Mesenchymal stem cell (in vitro differentiated cells and primary cell): ENCODE measurements at places on chromosomes 4 and X.

DNA sequence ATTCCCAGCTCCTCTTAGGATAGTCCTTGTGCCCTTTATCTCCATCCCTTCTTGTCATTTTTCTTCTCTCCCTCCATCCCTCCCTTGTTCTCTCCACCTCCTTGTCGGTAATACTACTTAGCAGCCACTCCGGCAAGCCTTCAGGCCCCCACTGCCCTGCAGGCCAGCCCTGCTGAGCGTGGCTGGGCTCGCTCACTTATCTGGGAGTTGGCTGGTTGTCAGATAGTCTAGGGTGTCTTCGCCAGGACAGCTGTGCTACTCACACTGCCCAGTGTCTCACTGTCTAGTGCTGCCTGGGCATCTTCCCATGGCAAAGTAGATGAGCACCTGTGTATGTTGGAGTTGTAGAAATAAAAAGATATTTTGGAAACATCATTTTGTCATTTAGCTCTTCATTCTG, 75.0 kb downstream of the STK32B start:
- no peak for DNase-seq

DNA sequence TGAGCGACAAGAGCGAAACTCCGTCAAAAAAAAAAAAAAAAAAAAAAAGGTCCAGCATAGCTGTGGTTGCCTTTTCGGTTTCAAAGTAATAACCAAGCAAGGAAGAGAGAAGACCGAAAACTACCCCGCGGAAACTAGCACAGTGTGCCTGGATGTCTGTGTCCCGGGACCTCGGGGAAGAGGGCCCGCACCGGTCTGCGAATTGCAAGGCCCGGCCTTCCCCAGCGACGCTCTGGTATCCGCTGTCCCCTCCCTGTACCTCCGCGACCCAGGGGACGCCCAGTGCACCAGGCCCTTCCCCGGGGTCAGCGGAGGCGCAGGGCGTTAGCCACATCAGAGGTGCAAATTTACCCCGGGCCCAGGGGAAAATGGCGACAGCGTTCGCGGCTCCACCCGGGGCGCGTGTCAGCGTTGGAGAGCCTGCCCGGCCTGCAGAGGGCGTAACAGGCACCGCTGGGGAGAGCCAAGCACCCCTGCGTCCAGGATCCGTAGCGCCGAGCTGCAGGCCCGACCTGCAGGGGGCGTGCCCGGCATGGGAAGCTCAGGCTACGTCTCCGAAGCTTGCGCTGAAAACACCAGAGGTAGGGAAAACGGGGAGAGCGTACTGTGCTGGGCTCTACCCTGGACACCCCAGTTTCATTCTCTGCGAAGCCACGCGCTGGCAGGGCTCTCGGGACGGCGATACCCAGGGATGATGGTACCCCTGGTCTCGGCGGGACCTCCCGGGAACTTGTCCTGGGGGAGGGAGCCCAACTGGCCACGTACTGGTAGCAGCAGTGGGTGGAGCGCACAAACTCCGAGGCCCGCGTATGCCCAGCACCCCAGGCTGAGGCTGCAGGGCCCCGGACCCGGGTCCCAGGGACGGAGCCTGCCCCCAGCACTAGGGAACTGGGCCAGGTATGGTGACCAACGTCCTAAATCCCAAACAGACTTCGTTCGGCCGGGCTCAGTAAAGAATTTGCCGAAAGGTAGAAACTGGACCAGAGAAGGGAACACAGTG, 16.2 kb downstream of the NKX6-1 start:
- DNase-seq = no peak

DNA sequence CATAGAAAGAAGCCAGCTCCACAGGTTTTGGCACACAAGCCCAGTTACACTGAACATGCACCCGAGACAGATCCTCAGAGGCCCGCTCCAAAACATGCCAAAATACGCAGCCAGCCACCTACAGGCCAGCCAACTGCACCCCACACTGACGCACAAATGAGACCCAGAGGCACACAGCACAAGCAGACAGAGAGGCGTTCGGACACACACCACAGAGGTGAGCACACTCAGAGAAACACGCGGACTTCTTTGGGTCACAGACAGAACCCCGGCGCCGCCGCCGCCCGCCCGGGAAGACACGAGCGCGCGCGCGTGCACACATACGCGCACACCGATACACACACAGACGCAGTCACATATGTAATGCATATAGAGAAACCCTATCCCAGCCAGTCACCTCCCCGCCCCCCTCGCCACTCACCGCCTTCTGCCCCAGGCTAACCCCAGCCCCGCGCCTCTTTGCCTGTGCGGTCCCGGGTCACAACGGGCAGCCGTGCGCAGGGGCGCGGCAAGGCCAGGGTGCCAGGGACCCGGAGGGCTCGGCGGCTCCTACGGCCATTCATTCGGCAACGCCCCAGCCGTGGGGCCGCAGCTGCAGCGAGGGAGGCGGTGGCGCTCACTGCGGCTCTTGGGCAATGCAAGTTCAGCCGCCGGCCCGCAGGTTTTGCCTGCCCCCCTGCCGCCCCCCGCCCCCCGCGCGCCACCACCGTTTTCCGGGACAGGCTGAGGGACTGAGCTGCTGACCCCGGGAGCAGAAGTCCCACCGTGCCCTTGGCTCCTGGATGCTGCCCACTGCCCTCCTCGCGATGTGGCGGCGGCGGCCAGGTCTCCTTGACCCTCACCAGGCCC, 553 bp downstream of the SEPTIN6 start:
- peak; percentile 54 for DNase-seq

DNA sequence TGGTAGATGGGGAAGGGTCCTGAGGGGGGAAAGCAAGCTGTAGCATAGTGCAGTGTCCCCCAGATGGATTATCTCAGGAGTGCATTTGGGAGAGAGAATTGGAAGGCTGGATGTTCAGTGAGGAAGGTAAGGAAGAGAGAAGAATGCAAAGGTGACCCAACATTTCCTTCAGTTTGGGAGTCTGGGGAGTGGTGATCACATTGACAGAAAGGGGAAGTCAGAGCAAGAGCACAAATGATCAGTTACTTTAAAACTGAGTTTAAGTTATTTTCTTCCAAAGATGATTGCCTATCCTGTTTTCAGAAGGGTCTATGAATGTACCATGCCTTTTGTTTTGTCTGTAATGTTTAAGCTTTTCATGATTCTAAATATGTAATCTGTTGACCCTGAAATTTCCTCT, 47.6 kb downstream of the ARHGAP10 start:
- no peak for DNase-seq

GRCh38 chr4:84808332-84808731, 158.2 kb downstream of the WDFY3 start:
- no peak for DNase-seq

DNA sequence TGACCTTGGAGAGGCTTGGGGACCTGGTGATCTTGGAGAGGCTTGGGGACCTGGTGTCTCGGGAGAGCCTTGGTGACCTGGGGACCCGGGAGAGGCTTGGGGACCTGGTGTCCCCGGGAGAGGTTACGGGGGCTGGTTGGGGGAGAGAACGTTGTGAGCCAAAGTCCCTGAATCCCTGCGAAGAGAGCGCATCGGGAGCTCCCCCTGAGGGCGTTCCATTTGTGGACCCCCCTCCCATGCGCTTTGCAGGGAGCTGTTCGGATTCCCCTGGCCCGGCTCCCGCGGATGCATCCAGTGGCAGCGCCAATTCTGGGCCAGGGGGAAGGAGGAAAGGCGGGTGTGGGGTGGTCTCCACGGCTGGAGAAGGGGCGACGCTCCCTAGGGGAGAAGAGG, 13.3 kb downstream of the SHOX start:
- no peak for DNase-seq

DNA sequence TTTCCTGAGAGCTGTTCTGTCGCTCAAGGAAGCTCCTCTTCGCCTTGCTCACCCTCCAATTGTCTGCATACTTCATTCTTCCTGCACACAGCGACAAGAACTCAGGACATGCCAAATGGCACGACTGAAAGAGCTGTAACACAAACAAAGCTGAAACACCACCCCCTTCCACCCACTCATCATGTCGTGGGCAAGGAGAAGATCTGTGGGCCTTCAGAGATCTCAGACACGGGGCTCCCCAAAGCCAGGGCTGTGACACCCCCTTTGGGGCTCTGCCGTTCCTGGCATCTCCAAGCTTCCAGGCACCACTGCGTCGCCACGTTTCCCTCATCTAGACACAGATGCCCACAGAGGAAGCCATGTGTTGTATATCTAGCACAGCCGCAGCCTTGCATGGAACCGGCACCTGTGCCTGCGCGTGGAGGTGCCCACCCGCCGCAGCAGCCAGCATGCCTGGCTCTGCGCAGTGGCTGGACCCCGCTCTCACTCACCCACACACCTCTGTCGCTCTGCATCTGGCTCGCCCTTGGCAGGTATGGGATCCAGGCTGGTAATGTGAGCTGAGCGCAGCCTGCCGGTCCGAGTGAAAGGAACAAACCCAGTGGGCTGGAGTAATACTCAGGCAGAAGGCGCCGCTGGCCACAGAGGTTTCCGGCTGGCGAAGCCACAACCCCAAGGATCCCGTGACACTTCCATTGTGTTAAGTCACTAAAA, 676.4 kb upstream of the INTU start:
- DNase-seq = no peak

DNA sequence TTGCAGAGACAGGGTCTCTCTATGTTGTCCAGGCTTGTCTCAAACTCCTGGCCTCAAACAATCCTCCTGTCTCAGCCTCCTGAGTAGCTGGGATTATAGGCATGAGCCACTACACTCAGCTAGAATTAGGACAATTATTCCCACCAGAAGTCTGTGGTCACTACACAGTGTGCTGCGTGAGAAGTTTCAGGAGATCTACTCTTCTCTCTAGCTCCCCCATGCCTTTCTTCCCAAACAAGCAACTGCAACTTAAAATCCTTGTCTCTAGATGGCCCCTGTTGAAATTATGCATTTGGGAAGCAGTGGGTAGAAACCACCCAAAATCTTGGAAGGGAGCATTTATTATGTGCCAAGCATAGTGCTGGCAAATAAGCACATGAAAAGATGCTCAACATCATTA, 21.1 kb upstream of the MAP7D3 start:
- DNase-seq = peak; percentile 21

- peak; percentile 45 for DNase-seq
Measured at GRCh38 chr4:76488888-76489685, 54.1 kb downstream of the SHROOM3 start.

GRCh38 chr4:110998320-110998719, 375.4 kb upstream of the PITX2 start:
- no peak for DNase-seq

GRCh38 chr4:17681281-17682221, 67.1 kb downstream of the MED28 start:
- no peak for DNase-seq

DNA sequence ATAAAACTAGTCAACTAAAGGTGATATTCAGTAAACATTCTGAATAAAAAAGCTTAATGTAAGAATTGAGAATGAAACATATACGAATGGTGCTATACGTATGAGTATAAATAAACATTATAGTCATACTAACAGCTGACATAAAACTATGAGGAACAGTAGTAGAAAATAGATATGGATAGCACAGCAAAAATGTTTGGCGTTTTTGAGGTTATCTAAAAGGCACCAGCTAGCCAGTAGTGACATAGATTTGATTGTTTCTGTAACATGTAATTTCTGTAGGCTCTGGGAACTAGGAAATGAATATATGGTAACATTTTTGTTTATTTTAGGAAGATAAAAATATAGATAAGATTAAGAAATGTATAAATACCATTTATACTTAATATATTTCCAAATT, 69.3 kb downstream of the SNX25 start:
- no peak for DNase-seq

DNA sequence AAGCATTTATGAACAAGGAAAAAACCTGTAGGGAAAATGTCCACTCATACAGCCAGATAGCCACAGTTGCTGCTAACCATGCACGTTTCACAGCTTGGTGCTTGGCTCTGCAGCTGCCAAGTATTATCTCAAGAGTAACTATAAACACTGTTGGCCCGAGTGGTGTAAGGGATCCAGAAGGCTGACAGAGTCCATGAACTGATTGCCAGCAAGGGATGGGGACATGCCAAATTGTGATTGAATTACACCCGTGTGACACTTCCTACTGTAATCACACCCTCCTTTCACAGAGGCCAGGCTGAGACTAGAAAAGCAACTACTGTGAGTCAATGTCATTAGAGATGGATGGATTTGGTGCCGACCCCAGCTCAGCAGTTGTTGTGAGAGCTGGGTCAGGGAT, 223.9 kb upstream of the ANKRD50 start:
- peak; percentile 54 for DNase-seq

DNA sequence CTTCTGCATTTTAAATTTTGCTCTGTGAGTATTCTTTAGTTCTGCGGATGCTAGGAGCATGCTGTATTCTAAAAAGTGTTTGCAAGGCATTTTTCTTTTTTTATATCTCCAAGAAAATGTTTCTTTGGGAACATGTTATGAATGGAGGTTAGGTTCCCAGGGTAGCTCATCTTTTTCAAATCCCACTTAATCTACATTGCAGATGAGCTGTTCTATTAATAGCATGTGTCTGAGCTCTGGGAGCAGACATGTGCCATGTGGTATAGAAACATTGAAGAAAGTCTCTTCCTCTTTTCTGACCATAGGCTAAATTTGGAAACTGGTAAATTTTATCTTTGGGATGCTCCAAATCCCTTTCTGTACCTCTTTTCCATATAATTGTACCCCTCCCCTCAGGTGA, 23.2 kb downstream of the DIAPH2 start:
- DNase-seq = peak; percentile 16

DNA sequence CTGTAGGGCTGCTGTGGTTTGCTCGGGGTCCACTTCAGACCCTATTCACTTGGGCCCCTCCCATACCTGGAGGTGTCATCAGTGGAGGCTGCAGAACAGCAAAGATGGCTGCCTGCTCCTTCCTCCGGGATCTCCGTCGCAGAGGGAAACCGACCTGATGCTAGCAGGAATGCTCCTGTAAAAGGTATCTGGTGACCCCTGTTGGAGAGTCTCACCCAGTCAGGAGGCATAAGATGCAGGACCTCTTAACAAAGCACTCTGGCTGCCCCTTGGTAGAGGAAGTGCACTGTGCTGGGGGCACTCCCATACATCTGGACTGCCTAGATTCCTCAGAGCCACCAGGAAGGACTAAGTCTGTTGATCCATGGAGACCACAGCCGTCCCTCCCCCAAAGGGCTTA, 296.9 kb downstream of the GRID2 start:
- DNase-seq = no peak

DNA sequence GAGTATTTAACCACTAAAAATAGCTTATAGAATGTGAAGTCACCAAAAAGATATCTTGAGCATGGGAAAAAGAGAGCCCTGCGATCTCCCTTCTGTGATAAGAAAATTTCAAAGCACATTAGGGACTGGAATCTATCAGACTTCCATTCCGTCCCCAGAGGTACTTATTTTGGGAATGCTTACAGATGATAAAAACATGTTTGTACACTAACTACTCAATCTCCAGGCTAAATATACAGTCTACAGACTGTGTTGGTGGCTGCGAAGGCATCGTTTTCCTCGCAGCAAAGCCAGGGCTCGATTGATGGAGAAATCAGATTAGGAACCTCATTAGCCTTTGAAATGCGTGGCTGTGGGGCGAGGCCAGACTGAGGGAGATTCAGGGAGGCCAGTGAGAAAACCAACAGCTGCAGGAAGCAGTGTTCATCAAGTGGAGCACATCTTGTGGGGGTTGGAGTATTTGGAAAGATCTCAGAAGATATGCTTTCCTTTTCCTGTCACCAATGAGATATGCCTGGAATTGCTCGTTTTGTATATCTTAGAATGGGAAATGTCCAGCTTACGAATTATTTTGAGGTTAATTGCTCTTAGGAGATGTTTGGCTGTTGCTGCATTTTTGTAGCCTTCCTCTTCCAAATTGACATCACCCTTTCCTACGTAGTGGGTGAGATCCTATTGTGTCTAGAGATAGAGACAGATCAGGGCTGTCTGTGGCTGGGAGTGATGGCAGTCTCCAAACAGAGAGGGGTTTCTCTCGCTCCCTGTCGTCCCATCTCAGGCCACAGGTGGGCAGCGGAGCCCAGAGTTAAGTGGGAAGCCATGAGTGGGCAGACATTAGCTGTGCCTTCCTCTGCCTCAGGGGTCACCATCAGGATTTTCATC, 224.9 kb upstream of the FAT1 start:
- DNase-seq = peak; percentile 85

GRCh38 chr4:14087459-14087858, 459.9 kb upstream of the BOD1L1 start:
- no peak for DNase-seq
